Left forelimb (tissue), 1 donor: ENCODE measurements at places on chromosomes 2 and 18.

GRCh38 chr18:10081492-10081891, 167.7 kb downstream of the VAPA start:
- no peak for DNase-seq

GRCh38 chr2:66535574-66536289, 100.8 kb downstream of the MEIS1 start:
- no peak for DNase-seq

DNA sequence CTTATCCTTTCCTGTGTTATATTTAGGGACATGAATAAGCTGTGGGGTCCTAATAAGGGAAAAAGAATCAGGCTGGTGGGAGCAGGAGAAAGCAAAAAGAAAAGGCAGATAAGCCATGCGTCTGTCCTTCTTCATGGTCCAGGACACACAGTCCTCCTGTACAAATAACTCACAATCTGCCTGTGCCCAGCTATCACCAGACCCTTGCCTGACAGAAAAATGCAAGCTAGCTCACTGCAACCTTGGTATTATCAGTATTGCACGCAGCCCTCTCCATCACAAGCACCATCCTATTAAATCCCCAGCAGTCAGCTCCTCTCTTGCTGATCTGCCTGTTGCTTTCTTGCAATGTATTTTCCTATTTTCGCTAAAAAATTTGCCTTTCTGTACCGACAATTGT, 78.0 kb downstream of the NEURL3 start:
- no peak for DNase-seq

GRCh38 chr18:58225101-58225500, 181.1 kb downstream of the NEDD4L start:
- DNase-seq = no peak

DNA sequence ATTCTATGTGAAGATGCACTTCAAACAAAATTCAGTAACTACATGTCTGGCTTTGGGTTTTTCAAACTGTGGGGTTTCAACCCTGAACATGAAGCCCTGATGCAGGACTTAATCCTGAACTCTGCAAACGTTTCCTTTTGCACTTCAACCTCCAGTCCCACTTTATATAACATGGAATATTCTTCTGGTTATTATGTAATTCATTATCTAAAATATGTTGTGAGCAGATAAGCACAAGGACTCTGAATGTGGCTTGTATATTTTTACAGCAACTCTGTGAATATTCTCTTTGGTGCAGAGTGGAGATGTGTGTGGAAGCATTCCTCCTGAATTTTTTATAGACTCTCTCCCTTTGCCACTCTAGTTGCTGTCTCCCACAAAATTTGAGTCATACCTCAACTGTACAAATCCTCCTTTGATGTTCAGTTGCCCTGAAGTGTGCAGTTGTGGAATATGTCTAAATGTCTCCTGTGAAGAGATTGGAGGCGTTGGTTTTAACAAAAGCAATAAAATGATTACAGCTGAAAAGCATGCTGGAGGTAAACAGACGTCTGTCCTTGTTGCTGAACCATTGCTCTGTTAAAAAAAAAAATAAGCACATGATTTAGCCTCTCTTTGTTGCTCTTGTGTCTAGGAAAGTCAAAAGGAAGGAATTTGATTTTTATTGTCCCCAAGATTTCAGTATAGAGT, 205.1 kb upstream of the NRP2 start:
- DNase-seq = no peak

DNA sequence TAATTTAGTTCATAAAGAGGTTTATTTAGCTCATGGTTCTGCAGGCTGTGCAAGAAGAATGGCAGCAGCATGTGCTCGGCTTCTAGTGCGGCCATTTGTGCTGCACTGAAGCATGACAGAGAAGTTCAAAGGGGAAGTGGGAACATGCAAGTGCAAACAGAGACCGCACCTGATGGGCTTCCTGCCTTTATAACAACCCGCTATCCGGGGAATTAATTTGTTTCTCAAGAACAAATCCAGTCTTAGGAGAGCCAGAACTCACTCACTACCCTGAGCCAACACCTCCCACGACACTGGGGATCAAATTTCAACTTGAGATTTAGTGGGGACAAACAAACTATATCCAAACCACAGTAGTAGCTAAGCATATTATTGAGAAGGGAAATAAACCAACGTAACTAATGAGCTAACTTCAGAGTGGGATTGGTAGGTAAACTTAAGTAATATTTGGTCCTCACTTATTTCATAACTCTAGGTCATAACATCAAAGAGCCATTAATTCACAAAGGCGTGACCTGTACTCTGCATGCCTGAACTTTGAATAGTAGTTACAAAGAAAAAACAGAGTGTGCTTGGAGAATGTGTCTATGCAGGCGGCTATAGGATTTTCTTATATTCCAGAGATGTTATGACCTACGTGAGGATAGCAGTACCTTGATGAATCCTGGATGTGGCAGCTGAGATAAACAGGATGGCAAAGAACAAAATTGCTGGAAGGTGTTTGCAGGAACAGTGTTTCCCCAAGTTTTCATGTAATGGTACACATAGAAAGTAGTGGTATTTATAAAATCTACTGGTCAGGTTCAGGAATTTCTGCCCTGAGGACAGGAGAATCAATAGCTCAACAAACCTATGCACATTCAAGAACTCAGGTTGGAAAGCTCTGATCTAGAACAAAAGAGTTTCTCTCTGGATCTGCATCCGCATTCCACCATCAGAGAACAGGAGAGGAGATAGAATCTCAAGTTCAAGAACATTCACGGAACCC, 845.9 kb upstream of the ID2 start:
- DNase-seq = no peak

DNA sequence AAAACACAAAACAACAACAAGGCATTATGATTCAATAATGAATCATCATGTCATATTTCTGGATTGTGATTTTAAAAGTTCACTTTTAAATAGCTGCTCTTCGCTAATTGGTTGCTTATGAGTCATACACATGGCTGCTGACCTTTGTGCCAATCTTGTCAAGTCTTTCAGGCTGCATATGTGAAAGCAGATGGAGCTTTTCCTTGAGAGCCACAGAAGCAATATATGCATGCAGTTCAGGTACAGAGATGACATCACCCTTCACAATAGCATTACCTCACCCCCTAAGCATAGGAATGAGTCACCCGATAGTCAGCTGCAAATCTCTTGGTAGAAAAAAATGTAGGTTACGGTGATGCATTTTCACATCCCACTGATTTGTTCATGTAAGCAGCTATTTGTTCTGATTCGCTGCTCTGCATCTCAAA, 27.2 kb downstream of the EIF2AK3 start:
- DNase-seq = no peak

- DNase-seq = no peak
These were observed 651 bp upstream of the DPYSL5 start for GRCh38 chr2:26847307-26847654.

DNA sequence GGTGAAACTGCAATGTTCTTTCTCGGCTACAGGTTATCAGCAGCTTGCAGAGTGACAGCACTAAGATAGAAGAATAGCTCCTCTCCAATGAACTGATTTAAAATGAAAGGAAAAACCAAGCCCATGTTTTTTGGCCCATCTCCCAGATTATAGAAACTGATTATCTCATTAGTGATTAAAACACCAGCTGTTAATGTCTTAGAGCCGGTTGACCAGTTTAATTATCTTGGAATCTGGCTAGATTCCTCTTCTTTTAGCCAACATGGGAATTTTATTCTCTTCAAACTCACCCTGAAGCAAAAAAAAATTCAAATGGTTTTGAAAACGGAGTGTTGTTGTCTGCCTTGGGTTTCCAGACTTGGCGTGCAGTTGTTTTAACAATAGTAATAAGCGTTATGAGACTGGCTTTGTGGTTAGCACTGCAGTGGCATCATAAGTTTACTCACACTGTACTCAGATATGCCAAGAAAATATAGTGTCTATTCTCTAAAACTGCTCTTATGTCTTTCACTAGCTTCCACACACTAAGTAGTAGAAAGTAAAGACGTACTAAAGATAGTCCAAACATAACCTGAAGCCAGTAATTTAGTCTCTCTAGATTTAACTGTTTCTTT, 665.3 kb downstream of the STK39 start:
- DNase-seq = no peak

GRCh38 chr18:54916507-54916906, 42.8 kb downstream of the CCDC68 start:
- no peak for DNase-seq

DNA sequence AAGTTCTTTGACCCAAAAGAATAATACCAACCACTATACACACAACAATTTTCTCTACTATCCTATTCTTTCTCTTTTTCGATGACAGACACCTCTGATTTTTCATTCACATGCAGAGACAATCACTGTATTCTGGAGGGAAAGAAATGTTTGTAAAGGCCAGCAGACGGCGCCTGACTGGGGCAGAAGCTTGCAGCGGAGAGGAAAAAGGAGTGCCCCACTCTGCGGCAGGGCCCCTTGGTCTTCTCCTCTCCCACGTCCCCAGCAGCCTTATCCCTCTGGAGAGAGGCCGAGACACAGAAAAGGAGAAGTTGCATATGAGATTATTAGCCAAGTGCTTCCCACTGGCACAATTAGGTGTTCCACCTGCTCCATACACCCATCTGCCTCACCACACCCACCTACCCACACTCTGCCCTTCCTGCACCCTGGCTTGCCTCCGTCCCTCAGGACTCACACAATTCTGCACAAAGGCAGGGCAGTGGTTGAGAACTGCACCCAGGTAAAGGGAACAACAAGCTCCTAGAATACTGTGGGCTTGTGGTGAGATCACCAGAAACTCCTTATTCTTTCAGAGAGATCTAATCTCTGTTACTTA, 687.3 kb downstream of the NRXN1 start:
- no peak for DNase-seq

DNA sequence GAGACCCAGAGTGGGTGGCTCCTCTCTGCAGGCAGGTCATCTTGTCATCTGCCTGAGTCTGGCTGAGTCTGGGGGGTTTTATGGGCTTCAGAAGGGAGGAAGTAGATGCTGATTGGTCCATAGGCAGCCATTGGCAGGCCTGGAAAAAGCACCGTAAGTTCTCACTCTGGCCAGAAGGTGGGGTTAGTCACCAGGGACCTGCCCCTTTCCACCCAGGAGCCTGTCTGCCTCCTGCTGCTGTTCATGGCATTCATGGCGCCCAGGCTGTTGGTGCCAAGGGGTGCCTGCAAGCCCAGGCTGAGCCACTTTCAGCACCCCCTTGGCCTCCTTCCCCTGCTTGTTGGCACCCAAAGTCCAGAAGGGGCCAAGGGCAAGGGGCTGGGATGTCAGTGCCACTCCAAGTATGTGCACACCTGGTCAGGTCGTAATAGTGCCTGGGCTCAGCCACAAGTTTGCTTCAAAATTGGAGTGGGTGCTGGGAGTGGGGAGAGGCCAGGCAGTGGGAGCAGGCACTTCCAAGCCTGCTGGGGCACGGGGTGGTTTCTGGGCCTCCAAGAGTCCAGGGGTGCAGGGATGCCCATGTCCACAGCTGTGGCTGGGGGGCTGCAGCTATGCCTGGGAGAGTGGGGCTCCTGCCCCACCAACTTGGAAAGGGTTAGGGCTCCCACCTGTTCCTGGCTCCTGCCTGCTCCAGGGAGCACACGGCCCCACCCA, 178.1 kb downstream of the FAM210A start:
- DNase-seq = no peak

DNA sequence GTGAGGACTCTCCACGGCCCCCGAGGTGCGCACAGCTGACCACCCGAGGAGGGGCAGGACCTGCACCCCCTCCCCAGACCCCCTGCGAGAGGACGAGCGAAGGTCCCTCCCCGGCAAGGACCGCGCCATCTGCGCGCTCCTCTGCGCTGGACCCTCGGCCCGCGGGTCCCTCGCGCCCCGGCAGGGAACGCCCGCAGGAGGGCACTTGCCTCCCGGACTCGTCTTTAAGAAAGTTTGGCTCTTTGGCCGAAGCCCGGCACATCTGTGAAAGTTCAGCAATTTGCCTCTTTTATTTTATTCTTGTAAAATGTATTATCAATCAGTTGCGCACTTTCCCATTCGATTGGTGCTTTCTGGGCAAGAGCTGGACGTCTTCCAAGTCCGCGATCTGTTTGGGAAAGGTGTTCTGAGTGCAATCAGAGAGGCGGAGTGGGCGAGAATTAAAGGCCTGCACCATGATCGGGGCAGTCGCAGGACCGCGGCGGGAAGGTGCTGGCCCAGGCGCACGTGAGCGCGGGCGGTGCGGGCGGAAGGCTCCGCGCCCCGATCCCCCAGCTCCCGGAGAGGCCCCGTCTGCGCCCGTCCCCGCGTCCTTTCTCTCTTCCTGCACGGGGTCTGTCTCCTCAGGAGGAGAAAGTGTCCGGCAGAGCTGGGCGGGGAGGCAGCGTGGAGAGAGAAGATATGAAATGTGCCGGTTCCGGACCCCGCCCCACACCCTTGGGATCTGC, 1.6 kb upstream of the ALKAL2 start:
- DNase-seq = no peak
